ENCODE measurements at places on chromosomes 1 and 21. TPM values are rescaled to one million over a fixed set of nuclear protein-coding genes. Genes with fewer than 3 reads are reported as not detected.

Gene GJB4
- not detected for total RNA-seq

Gene ETNK2
- 6.8 TPM for total RNA-seq

Gene CELSR2
- 1.6 TPM for total RNA-seq

Gene EPHA10
- not detected for total RNA-seq

Gene SYNC
- 38.6 TPM for total RNA-seq

Gene NCAM2
- 6.8 TPM for total RNA-seq

Gene MYBPHL
- under 0.01 TPM for total RNA-seq

Gene OR2L3
- not detected for total RNA-seq

Gene TP73
- total RNA-seq: not detected

Gene EPHA8
- total RNA-seq: not detected

Gene POTED
- not detected for total RNA-seq

All from skeletal muscle tissue (tissue), 5 donors.